Suppressor macrophage (primary cell): ENCODE measurements at places on chromosomes 1 and 21.

GRCh38 chr1:181718034-181718433, 234.7 kb downstream of the CACNA1E start:
- DNase-seq = no peak

GRCh38 chr21:41458121-41458520, 32.1 kb downstream of the MX1 start:
- no peak for DNase-seq

DNA sequence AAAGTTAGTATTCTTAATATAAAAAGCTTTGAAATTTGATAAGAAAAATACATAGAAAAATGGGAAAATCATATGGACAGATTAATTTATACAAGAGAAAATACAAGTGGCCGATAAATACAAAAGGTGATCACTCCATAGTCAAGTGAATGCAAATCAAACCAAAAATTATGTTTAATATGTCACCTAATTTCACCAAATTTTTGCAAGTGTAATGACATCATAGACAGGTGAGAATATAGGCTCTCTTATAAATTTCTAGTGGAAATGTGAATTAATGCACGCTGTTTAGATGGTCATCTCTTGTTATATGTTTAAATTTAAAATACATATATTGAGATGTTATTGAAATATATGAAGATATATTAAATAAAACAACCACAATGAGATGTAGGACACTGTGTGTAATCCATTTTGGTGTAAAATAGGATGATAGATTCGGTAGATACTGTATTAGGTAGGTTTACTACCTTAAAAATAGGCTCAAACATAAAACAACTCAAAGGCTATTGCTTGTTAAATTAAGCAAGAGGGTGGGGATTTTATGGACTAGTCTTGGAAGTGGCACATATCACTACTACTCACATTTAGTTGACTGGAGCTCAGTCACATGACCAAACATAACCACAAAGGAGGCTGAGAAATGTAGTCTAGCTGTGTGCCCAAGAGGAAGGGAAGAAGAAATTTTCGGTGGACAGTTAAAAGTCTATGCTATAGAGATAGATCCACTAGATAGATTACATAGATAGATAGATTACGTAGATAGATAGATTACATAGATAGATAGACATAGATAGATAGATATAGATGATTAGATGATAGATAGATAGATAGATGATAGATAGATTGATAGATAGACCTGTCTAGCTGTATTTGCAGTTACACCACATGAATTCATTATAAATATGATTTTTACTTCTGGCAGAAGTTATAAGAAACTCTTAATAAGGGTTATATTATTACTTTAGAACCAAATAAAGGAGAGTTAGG, 9.2 kb downstream of the INSL5 start:
- DNase-seq = peak; percentile 11

- peak; percentile 81 for DNase-seq
Measured at GRCh38 chr1:30743584-30744059, 14.0 kb downstream of the LAPTM5 start.

- no peak for DNase-seq
Measured at GRCh38 chr1:152392909-152393308, 21.2 kb downstream of the CRNN start.
